ENCODE measurements at places on chromosomes 6 and 20.

DNA sequence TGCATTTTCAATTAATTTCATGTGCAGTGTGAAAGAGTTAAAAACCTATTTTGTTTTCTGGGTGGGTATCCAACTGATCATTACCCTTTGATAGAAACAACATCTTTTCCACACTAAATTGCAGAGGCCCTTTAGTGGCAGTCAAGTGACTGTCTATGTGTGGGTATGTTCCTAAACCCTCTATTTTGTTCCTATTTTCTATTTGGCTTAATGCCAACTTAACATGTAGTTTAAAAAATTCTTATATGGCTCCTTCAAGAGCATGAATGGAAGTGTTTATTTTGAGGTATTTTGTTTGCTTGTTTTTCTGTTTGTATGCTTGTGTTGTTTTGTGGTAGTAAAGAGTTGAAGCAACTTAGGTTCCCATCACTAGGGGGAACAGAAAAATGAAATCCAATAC, 19.9 kb downstream of the TREM1 start:
- no peak for DNase-seq

GRCh38 chr6:7669742-7670141, 56.2 kb upstream of the BMP6 start:
- no peak for DNase-seq

DNA sequence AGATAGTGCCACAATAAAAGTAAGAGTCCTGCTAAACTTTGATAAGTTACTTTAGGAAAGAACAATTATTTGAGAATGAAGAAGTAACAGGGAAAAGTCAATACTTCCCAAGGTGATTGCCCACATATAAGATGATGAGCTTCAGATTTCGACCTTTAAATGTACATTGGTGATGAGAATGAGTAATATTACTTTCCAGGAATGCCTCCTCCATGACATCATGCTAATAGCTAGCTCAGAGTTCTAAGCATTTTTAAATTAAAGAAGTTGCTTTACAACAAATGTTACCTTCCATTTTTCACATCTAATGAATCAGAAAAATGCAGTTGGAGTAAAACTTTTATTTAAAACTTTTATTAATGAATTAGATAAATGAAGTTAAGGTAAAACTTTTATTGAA, 22.5 kb upstream of the OPN5 start:
- DNase-seq: no peak

DNA sequence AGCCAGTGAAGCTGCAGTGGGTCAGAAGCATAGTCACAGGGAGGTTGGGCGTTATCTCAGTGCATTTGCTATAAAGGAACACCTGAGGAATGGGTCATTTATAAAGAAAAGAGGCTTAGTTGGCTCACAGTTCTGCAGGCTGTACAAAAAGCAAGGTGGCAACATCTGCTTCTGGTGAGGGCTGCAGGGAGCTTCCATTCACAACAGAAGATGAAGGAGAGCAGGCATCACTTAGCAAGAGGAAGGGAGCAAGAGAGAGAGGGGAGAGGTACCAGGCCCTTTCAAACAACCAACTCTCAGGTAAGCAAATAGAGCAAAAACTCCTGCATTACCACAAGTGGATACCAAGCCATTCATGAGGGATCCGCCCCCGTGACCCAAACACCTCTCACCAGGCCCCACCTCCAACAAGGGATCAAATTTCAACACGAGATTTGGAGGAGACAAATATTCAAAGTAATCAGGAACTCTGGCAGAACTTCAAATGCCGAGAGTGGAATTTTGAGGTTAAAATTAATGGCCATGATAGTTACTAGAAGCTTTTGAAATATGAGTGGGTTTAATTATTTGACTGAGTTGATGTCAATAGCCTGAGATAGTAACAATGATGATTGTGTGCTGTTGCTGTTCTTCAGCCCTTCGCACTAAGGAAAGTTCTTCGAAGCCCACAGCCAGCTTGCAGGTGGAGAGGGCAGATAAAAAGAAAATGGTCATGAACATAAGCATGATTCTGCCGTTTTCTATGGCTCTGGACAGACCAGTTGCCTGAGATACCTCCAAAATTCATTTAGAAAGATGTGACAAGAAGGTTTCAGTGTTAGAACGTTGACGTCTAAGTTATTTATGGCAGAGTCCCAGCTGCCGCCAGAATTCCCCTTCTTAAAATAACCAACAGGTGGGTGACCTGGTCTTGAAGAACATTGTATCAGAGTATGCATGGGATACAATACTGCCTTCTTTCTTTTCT, 55.3 kb upstream of the ADTRP start:
- no peak for DNase-seq

DNA sequence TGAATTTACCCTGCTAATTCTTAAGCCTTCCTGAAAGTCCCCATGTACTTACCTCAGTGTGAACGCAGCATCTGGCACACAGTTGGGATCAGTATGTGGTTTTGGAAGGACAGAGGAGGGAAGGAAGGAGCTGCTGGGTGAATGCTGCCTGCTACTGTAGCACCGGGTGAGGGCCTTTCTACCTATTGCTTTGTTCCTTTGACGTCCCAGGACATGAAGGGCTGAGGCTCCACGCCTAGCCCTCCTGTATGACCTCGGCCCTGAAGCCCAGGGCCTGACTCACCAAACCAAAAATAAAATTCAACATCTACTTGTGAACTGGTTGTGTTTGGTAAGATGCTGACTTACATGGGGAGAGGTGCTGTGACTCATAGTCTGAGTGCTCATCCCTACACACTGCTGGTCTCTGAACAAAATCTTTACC, 51.1 kb downstream of the ARID1B start:
- no peak for DNase-seq

DNA sequence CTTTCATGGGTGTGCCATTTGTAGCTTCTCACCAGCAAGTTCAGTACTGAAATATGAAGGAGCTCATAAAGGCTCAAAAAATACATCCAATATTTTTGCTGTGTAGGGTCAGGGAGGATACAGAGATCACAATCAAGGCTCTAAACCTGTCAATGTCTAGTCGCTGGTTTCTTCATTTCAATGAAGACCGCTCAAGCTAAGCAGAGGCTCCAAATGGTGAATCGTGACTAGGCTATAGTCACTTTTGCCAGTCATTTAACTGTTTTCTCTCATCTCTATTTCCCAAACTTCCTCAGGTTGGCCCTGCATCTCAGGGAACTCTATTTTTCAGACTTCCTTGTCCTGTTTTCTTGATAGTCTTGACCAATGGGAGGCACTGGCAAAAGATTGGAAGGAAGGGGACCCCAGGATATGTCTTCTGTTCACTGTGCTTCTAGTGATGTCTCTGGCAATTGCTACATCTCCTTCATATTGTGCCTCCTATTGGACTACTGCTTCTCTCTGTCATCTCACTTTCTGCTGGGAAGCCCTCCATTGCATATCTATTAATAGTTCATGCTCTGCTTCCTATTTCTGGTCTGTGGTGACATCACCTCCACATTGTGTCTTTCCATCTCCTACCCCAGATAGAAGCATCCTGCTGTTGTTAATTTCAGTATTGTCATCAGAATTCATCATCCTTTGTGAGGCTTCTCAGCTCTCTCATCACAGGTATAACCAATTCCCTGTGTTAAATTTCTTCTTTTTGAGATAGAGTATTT, 87.7 kb upstream of the FAM184A start:
- DNase-seq: no peak

DNA sequence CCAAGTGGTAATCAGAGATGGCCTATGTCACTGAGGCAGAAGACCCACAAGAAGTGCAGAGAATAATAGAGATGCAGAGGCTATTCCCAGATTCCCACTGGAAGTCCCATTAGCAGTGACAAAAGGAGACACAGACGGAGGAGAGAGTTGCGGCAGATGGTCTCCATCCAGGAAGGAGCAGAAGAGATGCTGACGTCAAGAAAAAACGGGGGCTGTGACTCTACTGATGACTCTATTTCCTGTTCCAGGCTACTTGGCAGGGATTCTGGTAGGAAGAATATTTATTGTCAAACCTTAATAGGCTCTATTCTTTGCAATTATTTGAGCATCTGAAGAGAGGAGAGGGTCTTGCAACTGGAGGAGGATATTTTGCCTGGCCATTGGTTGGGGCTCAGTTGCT, 246.0 kb upstream of the ECI2 start:
- no peak for DNase-seq

DNA sequence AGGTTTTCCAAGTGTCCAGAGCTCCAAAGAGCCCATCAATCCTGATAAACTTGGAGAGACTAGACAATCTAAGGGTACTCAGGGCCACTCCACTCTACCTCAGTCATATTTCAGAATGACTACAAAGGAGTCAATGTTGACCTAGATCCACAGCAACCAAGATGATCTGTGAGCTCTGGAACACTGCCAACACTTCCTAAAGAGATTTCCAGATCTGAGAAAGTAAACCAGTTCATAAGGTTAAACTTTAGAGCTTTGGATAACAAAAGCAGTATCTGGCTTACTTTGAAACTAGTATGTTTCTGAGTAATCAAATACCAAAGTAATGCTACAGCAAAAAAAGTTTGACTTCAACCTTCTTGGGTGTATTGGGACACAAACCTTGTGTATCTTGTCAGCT, 122.7 kb downstream of the BTBD9 start:
- DNase-seq: no peak

GRCh38 chr20:17663040-17663399, 19.0 kb downstream of the RRBP1 start:
- DNase-seq: no peak

- no peak for DNase-seq
These were observed 103.5 kb downstream of the GJA10 start for GRCh38 chr6:89997456-89998445.

DNA sequence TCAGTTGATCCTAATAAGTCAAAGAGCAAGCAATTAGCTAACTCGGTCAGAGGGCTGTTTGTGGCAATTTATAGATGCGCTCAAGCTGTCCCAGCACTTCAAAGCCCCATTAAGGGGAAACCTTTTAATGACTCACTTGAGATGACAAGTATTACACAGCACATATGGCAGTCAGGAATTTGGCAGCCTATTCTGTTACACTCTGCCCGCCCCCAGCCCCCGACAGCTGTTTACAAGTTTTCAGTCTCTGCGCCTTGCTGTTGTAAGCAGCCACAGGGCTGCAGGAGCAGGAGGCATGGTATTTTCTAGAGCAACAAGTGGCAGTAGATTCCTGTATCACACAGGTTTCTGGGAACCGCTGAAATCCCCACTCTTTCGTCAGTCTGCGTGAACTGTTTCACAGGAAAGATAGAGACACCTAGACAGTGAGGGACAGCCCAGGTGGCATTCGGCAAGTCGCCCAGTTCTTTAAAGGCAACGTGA, 263.0 kb downstream of the FOXC1 start:
- DNase-seq: no peak

GRCh38 chr6:3333263-3333662, 74.5 kb downstream of the PSMG4 start:
- DNase-seq: no peak

GRCh38 chr20:37315021-37315451, 25.6 kb downstream of the MANBAL start:
- DNase-seq: no peak

- DNase-seq: no peak
These were observed 39.2 kb downstream of the MYLIP start for GRCh38 chr6:16168121-16168520.

GRCh38 chr6:21592953-21593352, 598 bp upstream of the SOX4 start:
- no peak for DNase-seq

- no peak for DNase-seq
These were observed 33.4 kb downstream of the PLN start for GRCh38 chr6:118581489-118581959.

GRCh38 chr6:169292338-169293124, 38.9 kb upstream of the THBS2 start:
- no peak for DNase-seq

DNA sequence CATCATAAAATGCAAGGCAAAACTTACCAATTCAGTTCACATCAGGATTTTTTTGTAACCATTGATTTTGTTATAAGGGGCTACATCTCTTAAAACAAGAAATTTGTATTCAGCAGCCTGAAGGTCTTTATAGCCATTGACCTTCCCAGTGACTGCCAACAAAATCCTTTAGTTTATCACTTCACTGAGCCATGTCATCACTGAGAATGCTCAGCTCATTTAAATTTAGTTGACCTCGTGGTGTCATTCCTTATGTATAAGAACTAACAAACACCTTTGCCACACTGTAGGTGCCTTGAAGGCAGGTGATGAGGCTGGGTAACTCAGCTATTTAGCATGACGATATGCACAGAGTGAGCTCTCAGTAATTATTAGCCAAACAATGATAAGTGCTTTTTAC, 77.7 kb downstream of the GRM1 start:
- no peak for DNase-seq

DNA sequence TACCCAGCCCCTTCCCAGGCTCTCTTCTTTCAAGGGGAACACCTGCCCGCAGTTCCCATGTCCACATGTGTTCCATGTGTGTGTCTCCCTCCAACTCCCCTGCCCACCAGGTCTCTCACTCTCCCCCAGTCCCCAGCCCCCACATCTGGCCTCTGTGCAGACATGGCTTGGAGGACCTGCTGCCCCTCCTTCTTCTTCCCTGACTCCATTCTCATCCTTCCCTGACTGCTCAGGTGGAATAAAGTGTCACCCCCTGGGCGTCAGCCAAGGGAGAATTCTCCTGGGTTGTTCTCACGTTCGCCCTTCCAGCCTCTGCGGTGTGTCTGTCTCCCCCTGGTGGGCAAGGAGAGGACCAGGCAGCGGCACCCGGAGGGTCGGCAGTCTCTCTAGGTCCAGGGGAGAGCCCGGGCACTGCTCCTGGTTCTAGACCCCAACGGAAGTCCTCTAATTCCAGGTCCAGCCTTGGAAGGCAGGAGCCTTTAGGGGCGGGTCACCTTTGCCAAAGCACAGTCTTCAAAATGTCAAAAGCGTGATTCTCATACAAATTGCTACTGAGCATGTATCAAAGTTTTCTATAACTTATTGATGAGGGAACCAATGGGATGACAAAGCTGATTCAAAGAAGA, 50.5 kb downstream of the EBF4 start:
- DNase-seq: peak; percentile 77

- no peak for DNase-seq
These were observed 11.4 kb upstream of the SIRT5 start for GRCh38 chr6:13563009-13563408.

- DNase-seq: no peak
These were observed 10.4 kb downstream of the FAM110A start for GRCh38 chr20:843912-844311.

All from activated CD4-positive, alpha-beta T cell treated with anti-CD3 and anti-CD28 coated beads for 4 hours (primary cell).